ENCODE measurements at places on chromosomes 7 and 10. TPM values are rescaled to one million over a fixed set of nuclear protein-coding genes. Genes with fewer than 3 reads are reported as not detected.
A peak's percentile ranks its signal among the peaks of the same experiment; 100 is the strongest.

DNA sequence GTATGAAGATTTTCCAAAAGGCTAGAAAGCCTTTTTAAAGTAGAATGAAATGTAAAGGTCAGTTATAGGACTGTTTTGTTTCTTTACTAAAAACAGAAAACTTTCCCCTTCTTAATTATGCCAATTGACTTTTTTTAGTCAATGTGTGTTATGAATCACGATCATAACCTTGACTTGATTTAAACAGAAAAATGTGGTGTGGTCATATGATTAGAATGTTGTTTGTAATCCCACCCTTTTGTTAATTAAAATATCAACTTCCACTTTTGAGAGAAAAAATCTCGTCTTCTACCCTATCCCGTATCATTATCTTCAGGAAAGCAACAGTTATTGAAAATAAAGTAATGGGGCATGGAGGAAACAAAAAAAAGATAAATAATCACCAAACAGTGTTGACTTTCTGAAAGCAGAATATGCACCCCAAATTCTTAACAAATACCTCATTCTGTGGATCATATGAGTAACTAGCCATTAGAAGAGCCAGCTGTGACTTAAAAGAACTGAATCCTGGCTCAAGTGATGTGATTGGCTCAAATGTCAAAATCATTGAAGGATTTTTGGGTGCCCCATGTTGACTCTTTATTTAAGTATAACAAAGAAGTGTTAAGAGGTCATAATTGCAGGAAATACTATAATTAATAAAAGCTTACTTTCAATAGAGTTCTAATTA is 32.3 kb upstream of the SLC16A12 start:
- H3K4me3 ChIP-seq: no peak overlapping the region
- H3K27ac ChIP-seq: no peak overlapping the region
- DNase-seq: no peak
- no peaks in the 10 kb centered on the region for H3K4me1 ChIP-seq
- no peaks in the 10 kb centered on the region for H3K27me3 ChIP-seq

CDNF gene
- 0.32 TPM for total RNA-seq

- no peaks in the 10 kb centered on the region for H3K4me1 ChIP-seq
- H3K4me3 ChIP-seq: no peak overlapping the region
- H3K27me3 ChIP-seq: no peaks in the 10 kb centered on the region
- no peak overlapping the region for H3K27ac ChIP-seq
These were observed 39.3 kb downstream of the VWA2 start for GRCh38 chr10:114278140-114278883.

- no peak overlapping the region for H3K27ac ChIP-seq
- peaks cover 17% of the 10 kb centered on the region for H3K4me1 ChIP-seq
- no peaks in the 10 kb centered on the region for H3K36me3 ChIP-seq
- H3K4me3 ChIP-seq: peak overlapping the region; percentile 56
These were observed 2.5 kb upstream of the ANXA11 start for GRCh38 chr10:80207768-80208370.

DNA sequence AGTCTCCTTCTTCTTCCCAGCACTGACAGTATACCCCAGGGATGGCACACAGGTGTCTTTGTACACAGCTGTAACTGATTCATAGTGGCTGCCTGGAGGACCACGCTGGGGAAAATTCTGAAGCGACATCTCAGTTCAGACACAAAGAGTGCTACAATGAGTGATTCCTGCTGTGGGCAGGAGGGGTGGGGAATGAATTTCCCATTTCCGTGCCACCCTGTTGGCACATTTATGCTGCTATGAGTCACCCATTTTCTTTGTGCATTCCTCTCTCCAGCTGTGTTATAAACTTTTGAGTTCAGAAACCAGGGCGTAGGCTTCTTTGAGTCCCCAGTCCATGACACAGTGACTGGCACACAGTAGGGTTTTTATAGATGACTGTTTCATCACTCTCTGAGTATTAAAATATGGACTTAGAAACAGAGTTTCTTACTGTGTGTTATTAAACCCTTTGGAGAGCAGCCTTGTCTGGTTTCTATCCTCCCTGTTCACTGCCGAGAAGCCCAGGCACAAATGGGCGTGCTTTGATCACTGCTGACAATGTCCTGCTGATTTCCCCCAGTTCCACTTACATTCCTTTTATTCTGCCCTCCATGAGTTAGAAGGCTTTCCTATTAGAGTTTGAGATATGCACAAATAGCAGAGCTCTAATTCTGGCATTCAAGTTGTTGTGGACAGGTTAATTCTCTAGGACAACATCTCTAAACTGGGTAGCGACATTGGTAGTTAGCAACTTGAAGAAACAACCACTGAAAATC is 24.0 kb upstream of the NPS start:
- no peaks in the 10 kb centered on the region for H3K36me3 ChIP-seq
- no peak for DNase-seq
- H3K27me3 ChIP-seq: no peaks in the 10 kb centered on the region
- H3K27ac ChIP-seq: no peak overlapping the region
- no peaks in the 10 kb centered on the region for H3K4me1 ChIP-seq

GARIN1A gene
- total RNA-seq: 0.29 TPM

- no peaks in the 10 kb centered on the region for H3K27me3 ChIP-seq
- H3K4me3 ChIP-seq: no peak overlapping the region
- H3K36me3 ChIP-seq: peaks cover 2% of the 10 kb centered on the region
- no peak overlapping the region for H3K27ac ChIP-seq
- DNase-seq: no peak
- no peaks in the 10 kb centered on the region for H3K4me1 ChIP-seq
These were observed 143.4 kb downstream of the DOCK1 start for GRCh38 chr10:127048630-127049029.

GRCh38 chr7:101868191-101868950 is 50.9 kb downstream of the CUX1 start:
- H3K36me3 ChIP-seq: no peaks in the 10 kb centered on the region
- no peak for DNase-seq
- peaks cover 26% of the 10 kb centered on the region for H3K4me1 ChIP-seq
- H3K4me3 ChIP-seq: no peak overlapping the region

TUBB8 gene
- 1.5 TPM for total RNA-seq

GRCh38 chr7:151895631-151896031 is 18.7 kb upstream of the PRKAG2 start:
- H3K4me1 ChIP-seq: no peaks in the 10 kb centered on the region
- no peak overlapping the region for H3K4me3 ChIP-seq
- H3K27ac ChIP-seq: no peak overlapping the region
- no peaks in the 10 kb centered on the region for H3K27me3 ChIP-seq
- H3K36me3 ChIP-seq: no peaks in the 10 kb centered on the region
- no peak for DNase-seq

DNA sequence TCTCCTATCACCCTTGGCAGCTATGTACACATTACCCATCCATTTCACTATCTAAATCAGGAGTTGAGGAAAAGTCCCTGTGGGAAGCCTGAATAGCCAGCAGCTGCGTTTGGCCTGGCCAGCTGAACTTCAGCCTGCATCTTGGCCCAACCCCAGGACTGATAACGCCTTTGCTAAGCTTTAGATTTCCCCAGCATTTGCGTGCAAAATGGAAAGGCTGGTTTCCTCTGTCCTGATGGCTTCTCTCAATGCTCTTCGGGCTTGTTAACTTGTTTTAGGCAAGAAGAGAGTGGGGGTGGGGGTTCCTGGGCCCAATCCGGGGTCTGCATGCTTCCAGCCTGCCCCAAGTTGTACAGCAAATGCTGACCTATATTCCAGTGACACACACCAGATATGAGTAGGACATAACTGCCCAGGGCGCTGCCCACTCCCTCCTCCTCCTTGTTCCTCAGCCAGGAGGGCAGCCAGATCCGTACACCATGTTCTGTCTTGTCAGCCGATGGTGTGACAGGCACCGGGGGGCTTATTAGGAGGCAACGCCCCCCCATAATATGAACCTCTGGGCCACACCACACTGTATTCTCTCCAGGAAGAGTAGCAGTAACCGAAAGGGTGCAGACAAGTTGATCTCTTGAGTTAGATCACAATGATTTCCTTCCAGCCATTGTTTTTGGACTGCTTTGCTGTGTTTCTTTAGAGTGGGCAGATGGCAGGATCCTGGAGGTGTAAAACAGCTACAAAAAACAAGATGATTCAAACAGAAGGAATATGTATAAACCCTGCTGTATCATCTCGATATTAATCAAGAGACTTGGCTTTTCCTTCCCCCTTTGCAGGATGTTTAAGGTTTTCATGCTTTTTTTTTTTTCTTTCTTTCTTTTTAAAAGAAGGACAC is 339.0 kb downstream of the RNLS start:
- no peaks in the 10 kb centered on the region for H3K4me1 ChIP-seq
- no peak overlapping the region for H3K4me3 ChIP-seq
- DNase-seq: no peak
- H3K36me3 ChIP-seq: no peaks in the 10 kb centered on the region
- H3K27ac ChIP-seq: no peak overlapping the region

- H3K4me3 ChIP-seq: no peak overlapping the region
- H3K36me3 ChIP-seq: no peaks in the 10 kb centered on the region
- H3K27ac ChIP-seq: no peak overlapping the region
- no peak for DNase-seq
- H3K4me1 ChIP-seq: no peaks in the 10 kb centered on the region
- no peaks in the 10 kb centered on the region for H3K27me3 ChIP-seq
These were observed 151.5 kb upstream of the AGR3 start for GRCh38 chr7:17033245-17033644.

DNA sequence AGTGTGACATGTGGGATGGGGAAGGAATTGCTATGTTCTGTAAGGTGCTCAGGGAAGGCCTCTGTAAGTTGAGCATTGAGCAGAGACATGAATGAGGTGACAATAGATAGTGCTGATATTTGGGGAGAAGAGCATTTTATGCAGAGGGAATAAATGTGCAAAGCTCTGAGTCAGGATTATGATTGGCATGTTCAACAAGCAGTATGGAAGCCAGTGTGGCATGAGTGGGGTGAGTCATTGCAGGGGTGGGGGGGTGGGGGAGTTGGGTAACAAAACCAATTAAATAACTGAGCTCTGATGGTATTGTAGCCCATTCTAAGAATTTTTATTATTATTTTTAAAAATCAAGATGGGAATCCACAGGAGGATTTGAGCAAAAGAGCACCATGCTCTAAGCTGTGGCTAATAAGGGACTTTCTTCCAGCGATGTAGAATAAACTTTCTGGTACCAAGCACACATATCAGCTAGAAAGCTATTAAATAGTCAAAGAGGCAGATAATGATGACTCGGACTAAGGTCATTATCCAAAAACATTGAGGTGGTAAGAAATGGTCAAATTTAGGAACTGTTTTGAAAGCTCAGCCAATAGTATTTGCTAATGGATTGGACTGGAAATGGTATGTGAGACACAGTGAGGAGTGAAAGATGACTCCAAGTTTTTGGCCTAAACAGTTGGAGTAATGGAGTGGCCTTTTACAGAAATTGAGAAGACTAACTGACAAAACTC is 96.4 kb downstream of the PRKG1 start:
- H3K4me3 ChIP-seq: no peak overlapping the region
- DNase-seq: no peak
- H3K27ac ChIP-seq: no peak overlapping the region
- no peaks in the 10 kb centered on the region for H3K27me3 ChIP-seq
- no peaks in the 10 kb centered on the region for H3K36me3 ChIP-seq

DNA sequence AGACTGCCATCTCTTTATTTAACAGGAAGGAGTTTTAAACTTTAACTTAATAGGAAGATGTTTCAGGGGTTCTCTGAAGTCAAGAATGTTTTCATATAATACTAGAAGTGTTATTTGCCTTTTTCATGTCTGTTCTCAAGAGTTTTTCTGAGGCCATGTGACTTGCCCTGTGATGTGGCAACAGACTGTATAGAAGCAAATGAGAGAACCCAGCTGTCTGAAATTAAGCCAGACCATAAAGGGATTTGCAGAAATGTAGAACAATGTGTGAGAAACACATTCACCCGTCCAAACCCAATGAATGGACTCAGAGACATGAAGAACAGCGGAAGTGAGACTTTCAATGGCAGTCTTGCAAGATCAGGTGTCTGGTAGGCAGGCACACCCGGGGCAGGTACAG is 23.8 kb downstream of the MAPK8 start:
- H3K36me3 ChIP-seq: peaks cover 15% of the 10 kb centered on the region
- no peak overlapping the region for H3K4me3 ChIP-seq
- H3K27ac ChIP-seq: no peak overlapping the region
- no peaks in the 10 kb centered on the region for H3K4me1 ChIP-seq
- H3K27me3 ChIP-seq: no peaks in the 10 kb centered on the region
- no peak for DNase-seq

IFIT1B gene
- total RNA-seq: not detected

GRCh38 chr10:120431251-120431651 is 25.8 kb upstream of the PLPP4 start:
- DNase-seq: no peak
- no peaks in the 10 kb centered on the region for H3K4me1 ChIP-seq
- no peaks in the 10 kb centered on the region for H3K27me3 ChIP-seq
- H3K36me3 ChIP-seq: no peaks in the 10 kb centered on the region

DNA sequence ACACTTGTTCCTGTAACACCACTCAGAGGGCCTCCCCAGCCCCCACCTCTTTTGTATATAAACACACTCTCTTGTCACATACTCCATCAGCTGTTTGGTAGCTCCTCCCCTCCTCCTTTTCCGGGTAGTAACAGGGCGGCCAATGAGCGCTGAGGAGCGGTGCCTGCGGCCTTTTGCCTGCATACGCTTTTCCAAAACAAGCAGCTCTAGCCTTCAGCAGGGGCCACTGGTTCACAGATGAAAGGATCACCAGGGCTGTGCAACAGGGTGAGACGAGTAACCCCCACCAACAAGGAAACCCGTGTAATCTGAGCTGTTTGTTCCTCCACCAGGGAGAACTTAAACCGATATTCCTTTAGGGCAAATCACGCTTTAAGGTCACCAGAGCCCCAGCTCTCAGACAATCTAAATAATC is 3.9 kb downstream of the UBE2H start:
- peak overlapping the region; percentile 93 for H3K27ac ChIP-seq
- peaks cover 3% of the 10 kb centered on the region for H3K4me1 ChIP-seq
- H3K27me3 ChIP-seq: no peaks in the 10 kb centered on the region
- DNase-seq: peak; percentile 79

PCLO gene
- total RNA-seq: 3.2 TPM

- H3K4me3 ChIP-seq: no peak overlapping the region
- no peak overlapping the region for H3K27ac ChIP-seq
- no peaks in the 10 kb centered on the region for H3K36me3 ChIP-seq
- H3K27me3 ChIP-seq: no peaks in the 10 kb centered on the region
- peaks cover 6% of the 10 kb centered on the region for H3K4me1 ChIP-seq
These were observed 9.1 kb downstream of the C10orf105 start for GRCh38 chr10:71710519-71710918.

DNA sequence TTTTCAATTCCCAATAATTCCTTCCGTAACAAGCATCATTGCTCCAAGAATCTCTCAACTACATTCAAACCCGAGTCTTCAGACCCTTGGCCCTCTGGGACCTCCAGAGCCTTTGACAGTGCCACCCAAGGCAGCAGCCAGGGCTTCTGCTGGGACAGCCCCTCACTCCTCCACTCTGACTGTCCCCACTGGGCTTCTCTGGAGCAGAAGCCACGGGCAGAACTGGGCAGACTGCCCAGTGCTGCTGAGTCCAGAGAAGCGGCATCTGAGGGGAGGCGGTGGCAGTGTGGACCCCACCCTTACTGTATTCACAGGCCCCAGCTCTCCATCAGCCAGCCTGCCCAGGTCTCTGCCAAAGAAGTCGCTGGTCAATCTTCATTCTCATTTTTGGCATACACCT is 8.8 kb downstream of the CYREN start:
- H3K36me3 ChIP-seq: peaks cover 22% of the 10 kb centered on the region
- no peak overlapping the region for H3K27ac ChIP-seq
- H3K4me1 ChIP-seq: 0 out of 2 replicates have a peak, but pooled peaks cover 2% of the 10 kb centered on the region

KLHL7 gene
- 115 TPM for total RNA-seq
